ENCODE measurements at places on chromosomes 7 and 10. TPM values are rescaled to one million over a fixed set of nuclear protein-coding genes. Genes with fewer than 3 reads are reported as not detected.

DNA sequence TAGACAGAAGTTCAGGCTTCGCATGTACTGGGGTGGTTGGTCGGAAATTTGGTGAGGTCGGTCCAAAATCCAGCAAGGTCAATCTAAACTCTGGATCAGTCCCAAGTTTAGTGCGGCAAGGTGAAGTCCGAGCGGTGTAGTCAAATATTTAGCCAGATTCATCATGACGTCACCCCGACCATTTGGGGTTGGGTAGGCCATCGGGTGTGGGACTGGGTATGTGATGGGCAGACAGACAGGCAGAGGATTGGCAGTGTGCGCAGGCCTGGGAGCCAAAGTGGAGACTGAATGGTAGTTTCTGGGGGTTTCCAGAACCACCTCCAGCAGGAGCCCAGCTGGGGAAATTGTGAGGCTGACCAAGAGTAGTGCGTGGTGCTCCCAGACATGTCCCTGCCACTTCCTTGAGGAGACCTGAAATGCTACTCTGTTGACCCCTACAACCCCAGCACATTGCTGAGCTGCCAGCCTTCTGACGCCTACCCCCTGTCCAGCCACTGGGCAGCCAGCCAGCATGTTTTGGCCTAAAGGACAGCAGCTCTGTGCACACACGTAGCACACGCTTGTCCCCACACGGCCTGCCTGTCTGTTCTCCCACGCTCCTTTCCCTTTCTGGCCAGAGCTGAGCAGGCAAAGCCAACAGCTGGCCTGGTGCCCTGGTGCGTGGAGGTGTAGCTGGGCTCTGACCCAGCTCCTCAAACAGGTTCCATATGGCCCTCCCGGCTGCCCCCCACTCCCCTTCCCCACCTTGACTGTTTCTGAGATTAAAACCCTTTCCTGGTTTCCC lies 55.9 kb downstream of the FAM241B start:
- DNase-seq, result no peak
- no peak overlapping the region for H3K4me3 ChIP-seq
- H3K27me3 ChIP-seq, result peaks cover 17% of the 10 kb centered on the region
- no peaks in the 10 kb centered on the region for H3K36me3 ChIP-seq
- H3K27ac ChIP-seq, result no peak overlapping the region
- peaks cover 21% of the 10 kb centered on the region for H3K4me1 ChIP-seq

- H3K4me3 ChIP-seq, result no peak overlapping the region
- H3K27ac ChIP-seq, result no peak overlapping the region
- DNase-seq, result no peak
- no peaks in the 10 kb centered on the region for H3K27me3 ChIP-seq
- H3K4me1 ChIP-seq, result peaks cover 39% of the 10 kb centered on the region
Observed at GRCh38 chr7:135209225-135209834, 2.0 kb downstream of the WDR91 start.

Gene LRGUK
- polyA plus RNA-seq, result 0.45 TPM

DNA sequence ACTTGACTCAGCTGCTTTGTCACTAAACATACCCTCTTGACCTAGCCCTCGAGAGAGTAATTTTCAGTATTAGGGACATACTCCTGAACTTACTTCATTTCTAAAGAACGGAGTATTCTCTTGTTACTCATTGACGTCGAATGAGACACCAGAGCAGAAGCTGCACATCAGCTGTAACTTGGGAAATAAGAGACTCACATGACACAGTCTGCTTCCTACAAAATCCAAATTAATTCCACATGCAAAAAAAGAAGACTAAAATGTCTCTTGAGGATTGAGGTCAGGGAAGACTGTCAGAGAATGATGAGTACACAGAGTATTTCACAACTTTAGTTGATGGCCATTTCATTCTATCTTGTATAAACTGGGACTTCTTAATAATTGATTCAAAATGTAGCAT lies 114.7 kb upstream of the EGFR start:
- H3K36me3 ChIP-seq, result no peaks in the 10 kb centered on the region
- H3K27ac ChIP-seq, result no peak overlapping the region
- H3K4me1 ChIP-seq, result peaks cover 8% of the 10 kb centered on the region
- no peak for DNase-seq
- no peaks in the 10 kb centered on the region for H3K27me3 ChIP-seq

DNA sequence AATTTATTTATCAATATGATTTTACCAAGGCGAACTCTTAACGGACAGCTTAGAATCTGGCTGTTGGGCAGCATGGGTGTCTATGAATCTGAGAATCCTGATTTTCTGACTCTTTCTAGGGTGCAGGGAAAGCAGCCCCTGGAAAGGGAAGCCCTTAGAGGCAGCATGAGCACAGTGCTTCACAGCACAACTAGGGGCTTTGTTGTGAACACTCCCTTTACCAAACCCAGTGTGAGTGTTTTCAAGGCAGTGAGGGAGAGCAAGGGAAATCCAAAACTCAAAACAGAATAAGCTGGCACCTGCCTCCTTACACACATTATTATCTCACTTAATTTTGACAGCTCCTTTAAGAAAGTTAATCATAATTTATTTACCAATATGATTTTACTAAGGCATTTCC lies 116.3 kb upstream of the CSTF2T start:
- H3K27ac ChIP-seq, result no peak overlapping the region
- no peaks in the 10 kb centered on the region for H3K27me3 ChIP-seq
- no peak for DNase-seq
- no peak overlapping the region for H3K4me3 ChIP-seq
- no peaks in the 10 kb centered on the region for H3K4me1 ChIP-seq

DNA sequence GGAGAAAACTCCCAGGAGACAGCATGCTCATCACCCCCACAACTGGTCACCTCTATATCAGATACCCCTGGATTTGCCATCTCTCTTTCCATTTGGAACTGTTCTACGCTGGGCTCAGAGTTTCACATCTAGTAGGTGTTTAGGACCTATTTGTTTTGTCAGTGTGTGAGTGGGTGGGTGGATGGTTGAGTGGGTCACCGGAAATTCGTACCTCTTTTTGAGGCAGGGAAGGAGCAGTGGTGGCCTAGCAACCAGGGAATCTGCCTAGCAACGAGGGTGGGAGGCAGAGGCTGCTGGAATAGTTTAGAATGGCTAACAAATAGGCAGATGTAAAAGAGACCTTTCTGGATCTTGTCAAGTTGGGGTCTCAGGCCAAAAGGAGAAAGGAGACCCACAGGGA lies 23.2 kb upstream of the SLF2 start:
- DNase-seq, result no peak
- no peak overlapping the region for H3K4me3 ChIP-seq
- peaks cover 10% of the 10 kb centered on the region for H3K27me3 ChIP-seq
- H3K4me1 ChIP-seq, result peaks cover 33% of the 10 kb centered on the region
- H3K27ac ChIP-seq, result no peak overlapping the region

- DNase-seq, result no peak
- H3K27me3 ChIP-seq, result no peaks in the 10 kb centered on the region
Observed at GRCh38 chr10:10128387-10128786, 889.3 kb upstream of the CELF2 start.

Gene PPP1R9A
- 0.03 TPM for polyA plus RNA-seq

Gene SCART1
- 0.70 TPM for polyA plus RNA-seq

Data from keratinocyte (primary cell).